ENCODE measurements at places on chromosomes 5 and 9.

DNA sequence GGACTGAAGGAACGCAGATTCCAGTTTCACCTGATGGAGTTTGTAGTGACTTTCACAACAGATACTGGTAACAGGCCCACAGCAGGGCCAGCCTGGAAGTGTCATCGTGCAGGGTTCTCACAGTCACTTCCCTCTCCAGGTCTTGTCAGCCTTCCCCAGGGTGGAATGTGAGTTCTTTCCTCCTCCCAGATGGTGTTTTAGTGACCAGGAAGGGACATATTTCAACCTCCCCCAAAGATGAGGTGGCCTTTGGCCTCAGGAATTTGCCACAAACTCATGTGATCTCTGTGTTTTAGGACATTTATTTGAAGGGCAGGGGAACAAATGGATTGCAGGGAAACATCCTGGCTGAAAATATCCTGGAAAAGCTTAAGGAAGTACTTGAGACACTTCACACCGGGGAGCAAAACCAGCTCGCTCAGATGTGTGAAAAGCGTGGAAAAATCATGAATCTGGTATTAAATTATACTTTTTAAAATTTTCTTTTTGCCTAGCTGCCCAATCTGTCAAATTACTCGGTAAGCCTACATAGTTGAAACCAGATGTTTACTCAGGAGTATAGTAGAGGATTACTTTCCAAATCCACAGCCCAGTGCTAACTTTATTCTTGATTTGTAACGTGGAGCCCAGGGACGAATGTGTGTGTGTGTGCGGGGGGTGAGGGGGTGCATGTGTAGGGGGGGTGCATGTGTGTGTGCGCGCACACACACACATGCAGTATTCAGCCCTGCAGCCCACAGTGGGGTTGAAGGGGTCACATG is 66.8 kb downstream of the PTPDC1 start:
- no peak for DNase-seq

- DNase-seq: no peak
Observed at GRCh38 chr5:71786337-71787055, 67.4 kb downstream of the CARTPT start.

DNA sequence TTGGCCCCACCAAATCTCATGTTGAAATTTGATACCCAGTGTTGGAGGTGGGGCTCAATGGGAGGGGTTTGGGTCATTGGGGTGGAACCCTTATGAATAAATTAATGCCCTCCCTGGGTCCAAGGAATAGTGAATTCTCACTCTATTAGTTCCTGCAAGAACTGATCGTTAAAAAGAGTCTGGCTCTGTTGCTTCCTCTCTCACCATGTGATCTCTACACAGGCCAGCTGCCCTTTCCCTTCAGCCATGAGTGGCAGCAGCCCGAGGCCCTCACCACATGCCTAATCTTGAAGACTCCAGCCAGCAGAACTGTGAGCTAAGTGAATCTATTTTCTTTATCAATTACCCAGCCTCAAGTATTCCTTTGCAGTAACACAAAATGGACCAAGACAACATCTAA is 106.0 kb downstream of the CAAP1 start:
- no peak for DNase-seq

DNA sequence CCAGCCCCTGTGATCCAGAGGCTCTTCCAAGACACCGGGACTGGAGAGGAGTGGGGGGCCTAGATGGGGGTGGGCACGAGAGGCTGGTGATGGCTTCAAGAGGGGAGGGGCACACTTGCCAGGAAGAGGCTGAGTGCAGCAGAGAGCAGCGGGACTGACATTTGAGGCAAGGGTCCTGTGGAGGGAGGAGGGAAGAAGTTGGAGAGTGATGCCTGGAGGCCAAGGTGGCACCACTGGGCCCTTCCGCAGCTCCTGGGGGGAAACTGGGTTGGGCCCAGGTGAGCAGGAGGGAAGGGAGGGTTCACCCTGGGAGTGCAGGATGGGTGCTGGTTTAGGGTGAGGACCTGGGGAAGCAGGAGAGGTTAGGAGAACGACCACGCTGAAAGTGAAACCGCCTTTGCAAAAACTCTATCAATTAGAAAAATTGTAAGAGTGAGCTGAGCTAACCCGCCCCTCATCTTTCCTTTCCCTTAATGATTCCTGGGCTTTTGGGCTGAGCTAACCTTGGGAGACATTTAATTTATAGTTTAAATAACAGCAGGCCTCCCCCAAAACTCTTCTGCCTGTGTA is 26.2 kb downstream of the ABO start:
- no peak for DNase-seq

GRCh38 chr5:146409054-146409671 is 38.0 kb upstream of the TCERG1 start:
- DNase-seq: no peak

All from left renal cortex interstitium (tissue), 4 donors.